ENCODE measurements at places on chromosomes 11 and 22. TPM values are rescaled to one million over a fixed set of nuclear protein-coding genes. Genes with fewer than 3 reads are reported as not detected.

DNA sequence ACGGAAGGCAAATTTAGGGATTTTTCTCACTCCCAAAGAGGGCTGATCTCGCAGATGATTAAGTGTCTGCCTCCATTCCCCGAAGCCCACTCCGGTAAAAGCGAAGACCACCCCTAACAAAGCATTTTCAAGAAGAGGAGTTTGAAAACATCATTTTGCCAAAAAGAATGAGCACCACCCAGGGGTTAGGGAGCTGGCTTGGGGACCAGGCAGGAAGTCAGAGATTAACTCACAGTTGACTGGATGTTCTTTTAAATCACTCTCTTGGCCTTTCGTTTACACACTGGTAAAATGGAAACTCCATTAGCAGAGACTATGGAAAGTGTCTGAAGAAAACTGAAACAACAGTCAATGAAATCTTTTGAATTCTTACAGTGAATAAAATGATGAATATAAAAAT, 7.9 kb upstream of the TRIM44 start:
- DNase-seq: no peak

GRCh38 chr11:43419460-43419859, 60.7 kb downstream of the TTC17 start:
- peak; percentile 13 for DNase-seq

GRCh38 chr11:267491-267994, 10.7 kb upstream of the NLRP6 start:
- peak; percentile 78 for DNase-seq

DNA sequence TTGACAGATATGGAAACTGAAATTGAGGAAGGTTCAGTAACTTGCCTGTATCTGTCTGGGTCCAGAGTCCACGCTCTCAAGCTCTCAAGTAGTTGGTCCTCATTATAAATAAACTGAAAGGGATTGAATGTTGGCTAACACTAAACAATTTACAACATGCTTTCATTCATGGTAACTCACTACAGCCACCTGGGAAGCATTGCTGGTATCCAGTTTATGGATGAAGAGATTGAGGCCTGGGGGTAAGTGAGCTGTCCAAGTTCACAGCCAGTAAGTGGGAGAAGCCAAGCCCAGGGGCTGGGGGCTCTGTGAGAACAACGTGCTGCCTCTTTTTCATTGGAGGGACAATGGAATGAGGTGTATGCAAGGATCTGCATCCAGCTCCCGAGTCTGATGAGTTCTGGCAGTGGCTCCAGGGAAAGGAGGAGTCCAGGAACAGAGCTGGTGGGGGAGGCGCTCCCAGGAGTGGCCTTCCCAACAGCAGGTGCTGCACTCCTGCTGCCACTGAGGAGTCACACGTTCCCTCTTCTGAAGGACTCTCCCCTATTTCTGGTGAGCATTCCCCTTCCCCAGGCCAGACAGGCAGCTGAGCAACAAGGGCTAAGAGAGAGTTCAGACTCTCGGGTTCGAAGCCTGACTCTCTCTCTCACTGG, 175.8 kb downstream of the CSNK2A3 start:
- DNase-seq: no peak

- DNase-seq: peak; percentile 12
Observed at GRCh38 chr11:127470306-127470884, 469.8 kb upstream of the KIRREL3 start.

The MRGPRX4 gene
- not detected for total RNA-seq

The C1QTNF5 gene
- total RNA-seq: not detected

The CREBZF gene
- 40.8 TPM for total RNA-seq
